Ammon's horn (tissue), 1 donor: ENCODE measurements at places on chromosomes 6 and 20.

DNA sequence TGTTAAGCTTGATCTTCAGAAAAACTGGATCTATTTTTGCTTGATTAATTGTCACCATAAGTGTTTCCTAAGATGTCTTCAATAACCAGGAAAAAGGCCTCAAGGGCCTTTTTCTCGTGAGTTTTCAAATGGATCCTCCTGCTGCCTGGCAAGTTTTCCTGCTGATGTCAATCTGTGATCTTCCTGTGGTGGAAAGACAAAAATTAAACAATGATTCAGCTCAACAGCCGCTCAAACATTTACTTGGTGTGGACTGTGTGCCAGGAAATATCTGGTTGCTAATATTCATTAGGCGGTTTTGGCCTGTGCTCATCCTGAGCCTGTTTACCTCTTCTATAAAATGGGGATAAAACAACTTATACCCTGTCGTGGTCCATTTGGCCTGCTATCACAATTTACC, 35.4 kb upstream of the SSTR4 start:
- DNase-seq: peak; percentile 19

- no peak for DNase-seq
Observed at GRCh38 chr6:127291495-127291894, 24.8 kb downstream of the RNF146 start.

DNA sequence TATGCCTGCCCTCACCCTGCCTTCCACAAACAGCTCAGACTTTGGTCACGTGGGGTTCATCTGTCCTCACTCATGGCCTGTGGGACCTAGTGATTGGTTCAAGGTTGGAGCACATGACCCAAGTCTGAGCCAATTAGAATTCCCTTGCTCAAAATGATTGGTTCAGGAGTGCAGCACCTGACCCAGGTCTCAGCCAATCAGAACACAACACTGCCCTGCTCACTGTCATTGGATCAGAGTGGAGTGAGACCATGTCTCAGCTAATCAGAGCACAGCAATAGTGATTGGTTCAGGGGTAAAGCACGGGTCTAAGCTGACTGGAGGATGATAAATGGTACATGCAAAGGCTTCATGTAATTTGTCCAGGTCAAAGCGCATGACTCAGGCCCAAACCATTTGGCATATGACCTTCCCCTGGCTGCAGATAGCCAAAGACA, 102.2 kb downstream of the PREX1 start:
- DNase-seq: no peak

DNA sequence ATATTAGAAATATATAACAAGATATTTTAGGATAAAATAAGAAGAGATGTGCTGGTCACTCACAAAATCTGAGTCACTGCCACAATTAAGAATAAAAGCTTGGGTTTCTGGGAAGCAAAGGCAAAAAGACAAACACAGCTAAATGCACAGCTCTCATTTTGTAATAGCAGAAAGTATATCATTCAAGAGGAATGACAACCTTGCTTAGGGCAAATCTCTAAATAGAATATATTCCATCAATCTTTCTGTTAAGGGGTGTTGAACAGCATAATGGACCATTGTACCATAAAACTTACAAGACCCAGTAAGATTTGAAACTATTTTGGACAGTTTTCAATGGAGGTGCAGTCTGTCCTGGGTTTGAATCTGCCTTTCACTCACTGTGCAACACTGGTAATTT, 464.9 kb upstream of the SOX4 start:
- no peak for DNase-seq

- DNase-seq: peak; percentile 15
Observed at GRCh38 chr6:99434702-99435530, 9.8 kb upstream of the PNISR start.

- DNase-seq: no peak
Observed at GRCh38 chr20:51280047-51280446, 257.1 kb upstream of the KCNG1 start.

DNA sequence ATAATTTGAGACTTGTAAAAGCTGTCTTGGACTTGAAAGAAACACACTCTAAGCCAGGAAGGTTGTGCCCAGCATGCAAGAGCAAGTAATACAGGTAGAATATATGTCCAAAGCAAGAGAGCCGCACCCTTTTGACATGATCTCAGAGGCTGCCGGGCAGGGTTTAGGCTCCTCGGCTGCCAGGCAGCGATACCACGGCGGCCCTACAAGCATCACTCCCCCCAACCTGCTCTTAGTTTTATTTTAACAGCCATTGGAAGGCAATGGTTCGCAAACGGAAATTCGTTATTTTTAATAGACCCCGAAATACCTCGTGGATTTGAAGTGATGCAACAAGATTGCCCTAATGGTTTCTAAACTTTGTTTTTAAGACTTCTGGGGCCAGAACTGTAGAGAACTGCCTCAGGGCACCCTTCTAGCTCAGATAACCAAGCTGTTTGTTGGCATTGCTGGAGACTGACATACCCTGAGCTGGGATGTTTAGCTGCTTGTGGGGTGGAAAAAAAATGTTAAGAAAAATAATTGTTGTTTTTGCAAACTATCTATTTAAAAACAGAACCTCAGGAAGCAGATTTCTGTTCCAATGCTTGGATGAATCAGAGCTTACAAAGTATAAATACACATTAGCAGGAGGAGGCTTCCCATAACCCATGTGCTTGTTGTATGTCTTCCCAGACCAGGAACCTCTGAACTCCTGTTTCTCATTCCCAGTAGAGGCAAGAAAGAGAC, 39.0 kb downstream of the JAG1 start:
- DNase-seq: no peak
